ENCODE measurements at places on chromosomes 16 and 17.
A peak's percentile ranks its signal among the peaks of the same experiment; 100 is the strongest.

DNA sequence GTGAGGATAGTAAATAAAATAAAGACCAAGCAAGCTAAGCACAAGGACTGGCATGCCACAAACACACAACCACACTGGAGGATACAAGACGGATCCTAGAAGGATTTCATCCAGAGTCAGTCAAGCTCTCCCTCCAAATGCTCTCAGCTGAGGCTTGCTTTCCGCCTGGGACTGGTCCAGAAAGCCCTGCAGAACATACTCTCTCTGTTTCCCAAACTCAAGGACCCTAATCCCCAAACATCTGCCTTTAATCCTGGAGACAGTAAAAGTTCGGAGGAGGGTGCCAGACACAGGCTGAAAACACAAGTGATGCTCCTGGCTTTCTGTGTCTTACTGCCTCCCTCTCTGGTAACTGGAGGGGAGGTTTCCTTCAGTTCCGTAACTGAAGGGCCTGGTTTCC lies 5.3 kb upstream of the HSD11B2 start:
- no peak for DNase-seq

- no peak for DNase-seq
Measured at GRCh38 chr17:69818467-69818866, 256.6 kb upstream of the KCNJ16 start.

GRCh38 chr17:78142119-78142861 lies 3.9 kb upstream of the C17orf99 start:
- DNase-seq, result no peak

DNA sequence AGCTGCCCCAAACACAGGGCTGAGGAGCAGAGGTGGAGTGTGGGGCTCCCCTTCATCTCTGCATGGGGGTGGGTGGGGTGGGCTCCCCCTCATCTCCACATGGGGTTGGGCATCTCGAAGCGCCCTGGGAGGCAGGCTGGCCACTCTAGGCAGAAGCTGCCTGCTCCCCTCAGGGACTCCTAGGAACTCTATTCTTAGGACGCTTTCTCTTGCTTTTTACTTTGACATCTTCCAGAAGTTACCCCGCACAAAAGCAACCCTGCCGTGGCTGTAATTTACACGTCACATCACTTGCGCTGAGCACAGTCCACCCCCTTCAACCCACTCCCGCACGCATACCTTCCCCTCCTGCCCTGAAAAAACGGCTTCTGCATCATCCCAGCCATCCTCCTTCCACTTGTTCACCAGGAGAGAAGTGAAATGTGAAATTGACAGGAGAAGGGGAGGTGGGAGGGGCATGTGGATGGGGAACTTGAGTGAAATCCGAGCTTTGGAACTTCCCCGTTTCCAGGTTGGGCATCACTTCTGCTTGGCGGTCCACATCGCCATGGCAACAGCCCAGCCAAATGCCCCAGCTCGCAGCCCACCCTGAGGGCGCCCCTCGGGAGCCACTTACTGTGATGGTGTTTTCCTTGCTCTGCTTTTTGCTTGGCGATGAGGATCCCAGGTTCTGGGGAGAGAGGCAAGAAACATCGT lies 53.7 kb upstream of the RCVRN start:
- DNase-seq, result no peak

GRCh38 chr17:47670064-47670463 lies 20.3 kb downstream of the KPNB1 start:
- DNase-seq, result no peak

DNA sequence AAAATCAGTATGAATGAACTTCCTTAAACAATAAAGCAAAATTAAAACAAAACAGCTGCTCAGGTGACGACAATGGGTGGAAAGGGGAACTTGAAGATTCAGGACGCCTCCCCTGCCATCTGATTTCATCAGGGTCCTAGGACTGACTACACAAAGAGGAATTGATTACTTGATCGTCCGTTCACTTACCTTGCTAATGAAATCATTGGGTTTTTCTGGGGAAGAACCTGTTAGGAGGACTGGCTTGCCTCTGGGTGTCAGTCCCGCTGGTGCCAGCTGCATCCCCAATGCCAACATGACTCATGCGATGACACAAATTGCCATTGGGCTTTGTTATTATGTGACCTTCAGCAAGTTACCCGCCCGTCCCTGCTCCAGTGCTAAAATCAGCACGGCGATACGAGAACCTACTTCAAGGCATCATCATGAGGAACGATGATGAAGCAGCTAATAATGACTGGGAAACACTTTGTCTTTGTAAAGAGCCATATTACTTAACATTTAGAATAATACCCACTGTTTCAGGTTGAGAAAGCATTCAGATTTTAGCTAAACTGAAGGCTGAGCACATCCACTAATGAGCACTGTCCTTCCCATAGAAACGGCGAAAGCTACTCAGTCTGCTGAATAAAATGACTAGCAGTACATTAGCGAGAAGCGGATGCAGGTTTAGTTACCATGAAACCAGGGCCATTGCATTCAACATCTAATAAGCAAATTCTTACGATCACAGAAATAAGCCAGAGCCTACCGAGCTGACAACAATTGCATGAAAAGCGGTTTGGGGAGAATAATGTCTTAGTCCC lies 139.4 kb downstream of the ZFHX3 start:
- DNase-seq, result no peak

DNA sequence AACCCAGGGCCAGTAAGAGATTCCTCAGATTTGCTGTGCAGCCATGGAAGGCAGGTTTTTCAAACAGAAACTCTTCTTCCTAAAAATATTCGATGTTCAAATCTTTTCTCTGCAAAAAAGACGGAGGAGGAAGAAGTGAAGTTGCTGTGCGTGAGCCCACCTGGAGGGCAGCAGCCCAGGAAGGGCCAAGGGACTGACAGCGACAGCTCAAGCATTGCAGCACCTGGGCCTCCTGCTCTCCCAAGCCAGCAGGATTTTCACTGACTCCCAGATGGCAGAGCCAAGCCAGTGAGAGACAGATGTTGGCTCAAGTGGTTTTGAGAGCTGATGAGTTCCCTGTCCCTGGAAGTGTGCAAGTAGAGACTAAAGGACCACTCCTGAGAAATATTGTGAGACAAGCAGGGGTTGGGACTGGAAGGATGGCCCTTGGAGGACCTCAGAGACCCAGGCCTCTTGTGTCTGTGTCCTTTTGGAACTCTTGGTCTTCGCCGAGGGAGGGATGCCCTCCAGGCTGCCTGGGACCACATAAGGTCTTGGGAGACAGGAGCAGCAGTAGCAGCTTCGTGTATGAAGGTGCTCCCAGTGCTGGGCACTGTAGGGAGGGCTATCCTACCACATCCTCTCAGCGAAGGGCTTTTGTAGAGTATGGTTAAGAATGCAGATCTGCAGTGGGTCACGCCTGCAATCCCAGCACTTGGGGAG lies 29.3 kb upstream of the TNFRSF13B start:
- DNase-seq, result no peak

DNA sequence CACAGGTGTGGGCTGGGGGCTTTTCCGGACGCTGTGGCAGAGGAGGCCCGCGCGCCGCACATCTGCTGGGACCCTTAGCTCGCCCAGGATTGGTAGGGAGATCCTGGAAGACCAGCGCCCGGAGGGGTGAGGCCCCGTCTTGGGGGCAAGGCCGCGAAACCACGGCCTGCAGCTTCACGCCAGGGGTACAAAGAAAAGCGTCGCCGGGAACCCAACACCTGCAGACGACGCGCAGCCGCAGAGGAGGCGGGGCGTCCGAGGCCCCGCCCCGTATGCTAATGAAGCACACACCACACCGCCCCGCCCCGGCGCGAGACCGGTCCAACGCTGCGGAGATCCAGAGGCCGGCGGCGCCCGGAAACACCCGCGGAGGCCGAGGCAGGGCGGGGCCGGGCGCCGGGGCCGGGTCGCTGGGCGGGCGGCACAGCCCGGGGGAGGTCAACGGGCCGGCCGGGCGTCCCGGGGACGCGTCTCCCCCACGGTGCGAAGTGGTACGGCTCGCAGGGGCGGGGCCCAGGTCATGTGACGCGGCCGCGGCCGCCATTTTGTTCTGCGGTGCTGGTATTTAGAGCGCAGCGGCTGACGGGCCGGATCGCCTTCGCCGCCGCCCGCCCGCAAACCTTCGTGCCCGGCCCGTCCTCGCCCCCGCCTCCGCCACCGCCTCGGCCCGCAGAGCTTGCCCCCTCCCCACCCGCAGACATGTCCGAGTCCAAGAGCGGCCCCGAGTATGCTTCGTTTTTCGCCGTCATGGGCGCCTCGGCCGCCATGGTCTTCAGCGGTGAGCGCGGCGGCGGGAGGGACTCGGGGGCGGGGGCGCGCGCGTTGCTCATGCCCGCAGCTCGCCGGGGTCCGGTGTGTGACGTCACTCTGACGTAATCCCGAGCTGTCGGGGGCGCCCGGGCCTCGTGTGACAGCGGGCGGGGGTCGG lies at the start of gene ATP6V0C:
TSS of gene ATP6V0C (plus strand) at position 548 of the 928 bp plus-strand sequence. CDS start at position 700, 152 bp downstream.
- DNase-seq, result peak; percentile 89

DNA sequence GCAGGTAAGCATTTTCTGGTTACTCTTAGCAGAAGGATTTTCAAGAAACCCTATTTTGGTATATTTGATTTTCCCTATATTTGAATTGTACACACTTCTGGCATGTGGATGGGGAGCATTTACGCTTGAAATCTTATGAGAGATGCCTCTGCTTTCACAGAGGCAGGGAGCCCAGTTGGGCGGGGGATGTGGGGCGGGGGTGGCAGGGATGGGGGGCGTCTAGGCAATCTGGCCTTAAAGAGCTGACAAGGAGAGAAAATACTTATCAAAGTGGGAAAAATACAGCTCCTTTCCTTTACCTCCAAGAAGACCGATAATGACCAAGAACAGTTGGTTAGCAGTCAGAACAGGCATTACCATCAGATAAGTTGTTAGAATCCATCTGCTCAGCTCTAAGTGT lies 79.1 kb upstream of the NUDT7 start:
- DNase-seq, result no peak

DNA sequence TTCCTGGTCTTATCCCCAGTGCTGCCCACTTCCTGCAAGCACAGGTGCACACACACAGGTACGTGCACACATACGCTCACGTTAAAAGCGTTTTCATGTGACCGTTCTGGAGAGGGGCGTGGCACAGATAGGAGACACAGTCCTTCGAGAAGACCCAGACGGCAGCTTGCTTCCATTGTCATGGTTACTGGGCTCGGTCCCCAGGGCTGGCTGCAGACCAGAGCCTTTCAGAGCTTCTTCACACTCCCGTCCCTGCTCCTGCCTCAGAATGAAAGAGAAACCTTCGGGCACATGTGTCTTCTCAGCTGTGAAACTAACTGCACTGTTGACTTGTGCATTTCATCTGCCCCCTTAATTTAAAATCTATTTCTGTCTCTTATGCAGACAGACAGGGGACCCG lies 154.2 kb downstream of the PITPNC1 start:
- no peak for DNase-seq

- DNase-seq, result peak; percentile 31
Measured at GRCh38 chr17:49388290-49388640, 26.2 kb upstream of the ZNF652 start.

GRCh38 chr16:14586637-14587305 lies 43.3 kb downstream of the PARN start:
- no peak for DNase-seq

- no peak for DNase-seq
Measured at GRCh38 chr17:51703361-51704341, 443.3 kb downstream of the UTP18 start.

- no peak for DNase-seq
Measured at GRCh38 chr17:49288388-49288787, 57.8 kb upstream of the PHOSPHO1 start.

DNA sequence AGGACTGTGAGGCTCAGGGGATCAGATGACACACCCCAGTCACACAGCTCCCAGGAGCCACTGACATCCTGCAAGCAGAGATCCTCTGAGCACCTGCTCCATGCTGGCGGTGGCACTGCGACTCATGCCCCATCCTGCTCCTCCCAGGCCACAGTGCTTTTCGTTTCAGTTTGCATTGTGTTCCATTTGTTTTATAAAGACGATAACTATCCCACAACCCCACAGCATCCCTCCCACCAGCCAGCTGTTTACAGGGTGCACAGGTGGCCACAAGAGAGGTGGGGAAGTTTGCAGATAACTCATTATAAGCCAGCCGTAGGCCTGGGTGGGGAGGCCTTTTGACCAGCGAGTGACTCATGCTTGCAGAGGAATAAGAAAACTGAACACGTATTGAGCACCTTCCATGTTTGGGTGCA lies 28.2 kb downstream of the BCO1 start:
- no peak for DNase-seq

DNA sequence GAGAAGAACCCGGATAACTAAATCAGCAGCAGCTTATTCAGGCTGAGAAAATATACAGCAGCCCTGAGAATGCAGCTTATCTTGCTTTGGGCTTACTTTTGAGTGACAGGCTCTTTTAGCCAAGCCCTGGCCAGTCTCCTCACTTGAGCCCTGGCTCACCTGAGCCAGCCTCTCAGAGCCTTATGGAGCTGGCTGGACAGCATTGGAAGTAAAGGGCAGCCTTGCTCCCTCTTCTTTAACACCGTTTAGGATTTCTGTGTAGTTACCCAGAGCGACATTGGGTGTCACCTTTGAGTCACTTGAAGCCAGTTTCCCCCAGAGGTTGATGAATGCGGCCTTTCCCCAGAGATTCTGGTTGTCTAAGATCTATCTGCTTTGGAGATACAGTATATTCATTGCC lies 7.7 kb upstream of the NPIPB2 start:
- DNase-seq, result no peak

DNA sequence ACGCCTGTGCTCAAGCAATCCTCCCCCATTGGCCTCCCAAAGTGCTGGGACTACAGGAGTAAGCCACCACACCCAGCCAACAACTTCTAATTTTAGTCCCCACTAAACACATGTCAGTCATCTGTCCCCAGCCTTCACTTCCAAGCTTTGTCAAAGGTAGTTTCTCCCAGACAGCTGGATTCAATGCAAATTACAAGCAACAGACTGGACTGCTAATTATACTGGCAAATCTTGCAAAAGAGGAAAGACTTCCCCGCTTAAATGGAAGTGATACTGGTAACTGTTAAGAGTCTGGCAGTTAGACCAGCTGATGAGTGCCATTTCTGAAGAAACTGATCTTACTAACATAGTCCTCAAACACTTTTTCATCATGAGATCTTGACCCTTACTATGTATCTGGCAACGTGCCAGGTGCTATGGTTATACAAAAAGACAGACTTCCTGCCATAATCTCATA lies 8.2 kb upstream of the GGA2 start:
- DNase-seq, result no peak

- no peak for DNase-seq
Measured at GRCh38 chr16:85415196-85416090, 197.7 kb upstream of the GSE1 start.

DNA sequence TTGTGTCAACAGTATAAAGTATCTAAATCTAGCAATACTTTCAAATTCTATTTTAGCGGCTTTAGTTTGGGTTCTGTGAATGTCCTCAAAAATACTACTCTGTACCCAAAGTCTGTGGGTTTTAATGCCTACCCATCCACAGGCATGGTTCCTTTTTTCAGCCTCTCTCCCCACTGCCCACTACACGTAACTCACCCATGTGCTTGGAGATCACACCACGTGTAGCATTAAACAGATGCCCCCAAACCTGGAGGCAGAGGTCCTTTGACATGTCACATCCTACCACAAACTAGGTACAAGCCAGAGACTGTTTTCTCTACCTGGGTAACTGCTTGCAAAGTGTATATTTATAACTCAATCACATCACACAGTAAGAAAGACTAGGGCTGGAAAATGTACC lies 5.4 kb downstream of the DYNC1LI2 start:
- DNase-seq, result no peak

GRCh38 chr17:78818932-78819331 lies 21.7 kb downstream of the USP36 start:
- peak; percentile 65 for DNase-seq

All from central memory CD8-positive, alpha-beta T cell (primary cell).